Activated CD4-positive, CD25-positive, alpha-beta regulatory T cell (primary cell): ENCODE measurements at places on chromosomes 2 and 18.

DNA sequence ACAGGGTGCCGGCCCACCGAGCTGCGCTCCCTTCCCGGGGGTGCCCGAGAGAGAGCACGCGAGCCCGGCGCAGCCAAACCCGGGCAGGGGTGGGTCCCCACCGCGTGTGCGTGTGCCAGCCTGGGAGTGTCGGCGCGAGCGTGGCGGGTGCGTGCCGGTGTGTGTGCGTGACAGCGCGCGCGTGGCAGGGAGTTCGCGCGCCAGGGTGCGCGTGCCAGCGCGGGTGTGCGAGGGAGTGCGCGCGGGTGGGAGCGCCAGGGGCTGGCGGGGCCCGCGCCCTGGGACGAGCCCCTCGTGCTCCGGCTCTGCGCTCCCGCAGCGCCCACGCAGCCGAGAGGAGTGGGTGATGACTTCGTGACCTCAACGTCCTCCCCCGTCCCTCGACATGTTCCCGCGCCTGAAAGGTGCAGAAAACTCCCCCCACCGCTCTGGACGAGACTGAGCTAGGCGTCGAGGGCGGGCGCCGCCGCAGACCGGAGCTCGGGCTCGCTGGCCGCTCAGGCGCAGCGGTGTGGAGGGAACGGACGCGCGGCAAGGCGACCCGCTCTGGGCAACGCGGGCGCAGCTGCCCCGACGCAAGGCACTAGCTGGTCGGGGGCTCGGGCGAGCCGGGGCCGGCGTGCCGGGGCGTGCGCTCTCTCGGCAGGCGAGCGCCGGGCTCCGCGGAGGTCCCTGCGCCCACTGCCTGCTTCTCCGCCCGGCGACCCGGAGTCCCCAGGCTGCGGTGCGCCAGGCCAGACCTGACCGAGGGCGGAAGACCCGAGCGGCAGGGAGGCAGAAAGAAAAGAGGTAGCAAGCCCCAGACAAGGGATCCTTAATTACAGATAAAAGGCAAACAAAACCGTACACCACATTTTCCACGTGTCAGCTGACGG lies 582.8 kb downstream of the ZEB2 start:
- no peak for DNase-seq

- DNase-seq = peak; percentile 3
These were observed 11.0 kb upstream of the ZNF24 start for GRCh38 chr18:35355140-35355618.

GRCh38 chr18:61546590-61546989 lies 213.4 kb downstream of the CDH20 start:
- DNase-seq = no peak

DNA sequence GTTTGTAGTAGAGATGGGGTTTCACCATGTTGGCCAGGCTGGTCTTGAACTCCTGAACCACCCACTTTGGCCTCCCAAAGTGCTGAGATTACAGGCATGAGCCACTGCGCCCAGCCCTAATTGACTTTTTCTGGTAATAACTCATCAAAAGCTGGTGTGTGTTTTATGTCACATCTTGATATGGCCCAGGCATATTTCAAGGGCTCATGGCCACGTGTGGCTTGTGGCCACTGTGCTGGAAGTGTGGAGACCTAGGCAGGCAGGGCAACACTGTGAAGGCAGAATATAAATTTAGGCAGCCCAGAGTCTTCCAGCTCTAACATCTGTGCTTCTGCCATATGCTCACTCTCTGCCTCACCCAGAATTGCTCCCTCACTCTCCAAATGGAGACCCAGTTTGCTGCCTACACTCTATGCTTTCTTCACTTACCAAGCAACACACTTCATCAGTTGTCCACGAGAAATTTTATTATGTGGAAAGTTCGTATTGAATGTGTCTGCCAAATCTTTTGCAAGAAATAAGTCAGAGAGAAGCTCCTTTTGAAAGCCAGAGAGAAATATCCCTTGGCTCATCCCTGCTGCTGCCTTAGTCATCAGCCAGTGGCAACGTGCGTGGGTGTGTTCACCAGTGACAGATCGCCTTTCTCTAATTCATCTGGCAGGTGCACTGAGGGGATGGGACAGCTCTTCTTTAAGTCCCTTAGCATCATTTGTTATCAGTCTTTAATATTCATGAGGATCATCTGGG lies 129.4 kb upstream of the CXCR4 start:
- DNase-seq = no peak

DNA sequence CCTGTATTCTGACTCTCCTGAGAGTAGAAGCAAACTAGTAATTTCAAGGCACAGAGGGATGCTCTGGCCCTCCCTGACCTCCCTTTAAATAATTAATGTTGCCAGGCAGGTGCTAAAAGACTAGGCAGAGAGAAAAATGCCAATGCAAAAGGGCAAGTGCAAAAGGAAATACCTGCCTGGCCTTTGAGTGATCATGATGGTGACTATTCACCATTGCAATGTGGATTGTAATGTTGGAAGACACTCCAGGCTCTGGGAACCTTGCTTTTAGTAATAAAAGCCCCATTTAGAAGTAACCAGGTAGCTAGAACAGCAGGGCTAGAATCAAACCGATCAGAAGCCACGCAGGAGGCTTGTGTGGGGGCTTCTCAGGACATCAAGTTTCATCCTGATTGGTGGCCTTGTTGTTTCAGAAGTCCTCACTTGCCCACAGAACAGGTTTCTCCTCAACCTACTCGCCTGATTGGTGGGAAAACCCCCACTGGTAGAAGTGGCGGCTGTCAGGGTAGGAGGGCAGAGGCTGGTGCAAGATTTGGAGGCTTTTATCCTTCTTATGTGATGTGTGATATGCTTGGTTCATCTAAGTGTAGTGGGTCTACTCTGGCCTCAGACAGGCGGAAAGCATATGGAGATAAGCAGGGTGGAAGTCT lies 16.0 kb upstream of the CHRNA1 start:
- DNase-seq = no peak

DNA sequence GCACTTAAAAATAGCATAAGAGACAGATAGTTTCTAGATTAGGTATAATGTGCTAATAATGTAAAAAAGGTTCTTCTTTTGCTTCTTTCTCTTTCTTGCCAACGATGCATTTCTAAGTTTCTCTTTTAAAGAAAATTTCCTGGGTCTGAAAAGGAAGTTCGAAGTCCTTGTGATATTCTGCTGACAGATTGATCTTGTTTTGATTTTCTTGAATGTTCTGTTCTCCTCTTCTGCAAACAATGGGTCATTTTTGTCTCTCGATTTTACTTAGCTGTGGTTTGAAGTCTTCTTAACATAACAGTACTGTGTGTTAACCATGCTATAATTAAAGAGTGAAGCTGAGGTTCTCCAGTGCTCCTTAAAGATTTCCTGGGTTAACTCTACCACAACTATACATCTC lies 61.1 kb upstream of the ACYP2 start:
- DNase-seq = no peak

- no peak for DNase-seq
These were observed 490.9 kb downstream of the STK39 start for GRCh38 chr2:167756446-167756845.

GRCh38 chr18:23982155-23983079 lies 32.1 kb upstream of the TTC39C start:
- DNase-seq = no peak

DNA sequence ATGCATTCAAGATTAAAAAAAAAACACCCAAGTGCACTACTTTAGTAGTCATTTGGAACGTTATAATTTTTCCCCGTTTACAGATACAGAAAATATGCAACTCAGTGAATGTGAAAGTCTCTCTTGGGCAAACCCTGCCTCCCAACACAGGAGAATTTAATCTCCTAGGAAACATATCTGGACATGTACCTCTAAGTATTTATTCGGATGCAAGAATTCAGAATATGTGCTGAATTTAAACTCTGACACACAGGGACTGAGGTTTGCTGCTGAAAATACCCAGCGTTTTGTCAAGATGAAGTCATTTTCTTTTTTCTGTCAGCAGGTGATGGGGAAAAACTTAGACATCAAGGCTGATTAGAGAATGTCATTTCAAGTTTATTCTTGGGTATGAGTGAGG lies 105.4 kb downstream of the ACKR3 start:
- no peak for DNase-seq

DNA sequence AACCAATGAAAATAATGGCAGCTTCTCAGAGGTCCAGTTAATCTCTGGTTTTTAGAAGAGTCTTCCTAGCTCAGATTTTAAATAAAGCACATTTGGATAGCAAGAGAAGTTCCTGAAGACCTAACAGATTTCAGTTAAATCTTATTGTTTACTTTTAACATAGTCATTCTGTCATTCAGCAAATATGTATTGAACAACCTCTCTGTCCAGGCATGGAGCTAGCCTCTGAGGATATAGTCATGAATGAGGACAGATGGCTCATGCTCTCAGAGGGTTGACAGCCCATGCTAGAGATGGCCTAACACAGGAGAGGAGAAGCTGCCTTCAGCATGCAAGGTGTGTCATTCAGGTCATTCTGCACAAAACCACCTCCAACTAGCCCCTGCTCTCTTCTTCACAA lies 6.2 kb downstream of the CCBE1 start:
- no peak for DNase-seq

GRCh38 chr2:182050333-182051135 lies 64.9 kb downstream of the PPP1R1C start:
- DNase-seq = no peak

- DNase-seq = no peak
These were observed 54.4 kb downstream of the SLC4A3 start for GRCh38 chr2:219681694-219682300.

- no peak for DNase-seq
These were observed 3.8 kb downstream of the POMC start for GRCh38 chr2:25164561-25164960.

GRCh38 chr2:28527196-28527595 lies 31.3 kb downstream of the PLB1 start:
- DNase-seq = no peak

GRCh38 chr2:186485576-186485870 lies 537 bp upstream of the ZC3H15 start:
- no peak for DNase-seq

GRCh38 chr2:38010995-38011394 lies 65.0 kb downstream of the CYP1B1 start:
- no peak for DNase-seq

GRCh38 chr18:62389761-62390481 lies 64.8 kb downstream of the TNFRSF11A start:
- no peak for DNase-seq

DNA sequence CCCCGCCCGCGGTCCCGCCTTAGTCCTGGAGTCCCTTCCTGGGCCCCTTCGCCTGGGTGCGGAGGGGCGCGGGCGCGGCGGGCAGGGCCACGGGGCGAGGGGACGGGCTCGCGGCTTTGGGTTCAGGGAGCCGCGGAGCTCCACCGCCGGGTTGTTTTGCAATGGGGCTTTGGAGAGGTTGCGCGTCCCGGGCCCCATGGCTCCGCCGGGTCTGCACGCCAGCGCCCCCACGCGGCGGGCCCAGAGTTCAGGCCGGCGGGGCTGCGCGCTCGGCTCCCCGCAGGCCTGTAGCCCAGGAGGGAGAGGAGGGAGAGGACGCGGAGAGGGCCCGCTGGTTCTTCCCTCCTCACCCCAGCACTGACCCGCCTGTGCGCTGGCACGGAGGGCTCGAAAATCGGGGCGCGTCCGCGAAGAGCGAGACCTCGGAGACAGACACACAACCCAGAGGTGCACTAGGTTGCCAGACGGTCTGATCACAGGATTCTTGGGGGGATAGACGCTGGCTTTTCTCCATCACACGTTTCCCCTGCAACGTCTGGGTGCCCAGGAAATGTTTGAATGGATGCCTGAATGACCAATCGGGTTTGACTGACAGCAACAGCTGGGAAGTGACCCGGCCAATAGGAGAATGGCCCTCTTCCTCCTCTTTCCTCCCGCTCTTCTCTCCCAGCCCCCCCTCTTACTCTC lies 4.9 kb upstream of the SIX2 start:
- no peak for DNase-seq

DNA sequence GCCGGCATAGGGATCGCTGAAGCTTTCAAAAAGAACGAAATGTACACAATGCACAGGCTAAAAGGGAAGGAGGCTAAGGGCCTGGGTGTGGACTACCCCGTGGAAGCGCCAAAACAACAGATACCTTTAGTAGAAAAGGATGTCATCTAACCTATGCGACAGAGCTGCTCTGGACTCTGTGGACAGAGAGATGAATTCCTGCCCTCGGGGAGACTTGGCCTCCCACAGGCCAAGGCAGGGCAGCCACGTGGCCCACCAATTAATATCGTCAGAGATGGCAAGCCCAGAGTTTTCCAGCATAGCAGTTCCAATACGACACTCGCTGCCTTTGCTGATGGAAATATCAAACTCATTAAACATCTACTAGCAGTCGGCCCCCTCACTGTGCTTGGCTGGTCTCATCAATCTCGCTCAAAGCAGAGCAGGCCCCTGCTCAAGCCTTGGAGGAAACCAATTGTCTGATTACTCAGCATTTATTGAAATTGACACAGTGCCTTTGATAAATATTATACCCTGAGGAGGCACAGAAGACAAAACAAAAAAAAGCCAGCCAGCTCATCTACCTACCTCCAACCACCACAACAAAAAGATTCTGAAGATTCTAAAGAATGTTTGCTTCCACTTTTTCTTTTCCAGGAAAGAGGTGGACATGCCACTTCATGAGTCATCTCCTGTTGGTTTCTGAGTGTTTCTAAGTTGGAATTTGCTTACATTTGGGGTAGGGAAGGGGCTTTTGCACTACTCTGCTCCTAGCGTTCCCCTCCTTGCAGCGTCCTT lies 79.0 kb upstream of the ACAA2 start:
- DNase-seq = no peak

- no peak for DNase-seq
These were observed 156.5 kb downstream of the NAPG start for GRCh38 chr18:10682368-10682714.

DNA sequence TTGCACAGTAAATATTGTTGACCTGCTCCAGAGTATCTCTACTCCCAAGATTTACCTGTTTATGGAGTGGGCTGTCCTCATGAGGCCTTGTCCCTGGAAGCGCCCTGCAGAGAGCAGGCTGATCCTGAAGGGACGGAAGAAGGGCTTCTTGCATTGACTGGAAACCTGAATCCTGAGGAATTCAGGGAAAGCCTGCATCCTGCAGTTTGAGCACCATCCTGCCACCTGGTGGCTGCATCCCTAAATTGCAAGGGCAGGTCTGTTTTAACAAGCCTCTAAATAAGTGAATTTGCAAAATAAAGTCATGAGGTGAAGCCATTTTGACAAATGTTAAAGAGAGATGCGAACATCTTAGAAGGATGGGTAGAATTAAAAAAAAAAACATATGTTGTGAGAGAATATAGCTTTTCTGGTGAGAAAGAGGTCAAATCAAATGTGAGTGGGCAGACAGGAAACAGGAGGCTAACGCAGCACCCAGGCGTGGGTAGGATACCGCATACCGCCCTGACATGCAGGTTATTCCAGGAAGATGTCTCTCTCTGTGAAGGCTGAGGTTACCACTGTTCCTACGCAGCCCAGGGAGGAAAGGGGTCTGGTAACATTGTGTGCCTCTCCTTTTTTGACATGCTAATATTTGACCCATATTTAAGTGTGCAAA lies 754.9 kb downstream of the RNF144A start:
- DNase-seq = peak; percentile 7

GRCh38 chr2:221555494-221555846 lies 16.6 kb downstream of the EPHA4 start:
- DNase-seq = no peak

GRCh38 chr2:28047681-28048080 lies 157.2 kb downstream of the BABAM2 start:
- no peak for DNase-seq
